NCI-H1417 (cell line): ENCODE measurements at places on chromosomes 13 and 19.
A peak's percentile ranks its signal among the peaks of the same experiment; 100 is the strongest.

- DNase-seq = peak; percentile 61
Observed at GRCh38 chr13:101869553-101869952, 417.1 kb downstream of the ITGBL1 start.

GRCh38 chr13:114177245-114178010 is 1.6 kb upstream of the CFAP97D2 start:
- no peak for DNase-seq

- no peak for DNase-seq
Observed at GRCh38 chr13:51519771-51520216, 64.5 kb upstream of the WDFY2 start.

- no peak for DNase-seq
Observed at GRCh38 chr19:5803441-5803751, 1.5 kb upstream of the NRTN start.

GRCh38 chr13:83819611-83820010 is 62.7 kb downstream of the SLITRK1 start:
- no peak for DNase-seq

DNA sequence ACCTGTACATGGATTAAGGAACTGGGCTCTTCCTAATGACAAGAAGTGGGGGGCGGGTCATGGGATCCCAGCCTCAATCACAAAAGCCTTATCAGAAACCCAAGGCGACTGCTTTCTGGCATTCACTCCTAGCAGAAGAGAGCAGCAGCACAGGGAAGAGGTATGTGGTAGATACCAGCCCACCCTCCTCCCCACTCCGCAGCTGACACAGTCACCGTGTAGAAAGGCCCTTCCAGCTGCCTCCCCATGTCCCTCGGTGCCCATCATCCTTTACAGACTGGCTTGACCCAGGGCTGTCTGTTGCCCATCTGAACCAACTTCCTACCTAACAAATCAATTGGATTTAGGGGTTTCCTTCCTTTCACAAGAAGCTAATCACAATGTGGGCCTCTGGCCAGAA is 3.1 kb upstream of the DHRS12 start:
- no peak for DNase-seq

GRCh38 chr19:3607303-3608078 is 816 bp upstream of the TBXA2R start:
- DNase-seq = no peak

GRCh38 chr13:55410398-55411330 is 1730.1 kb upstream of the PRR20A start:
- DNase-seq = no peak

DNA sequence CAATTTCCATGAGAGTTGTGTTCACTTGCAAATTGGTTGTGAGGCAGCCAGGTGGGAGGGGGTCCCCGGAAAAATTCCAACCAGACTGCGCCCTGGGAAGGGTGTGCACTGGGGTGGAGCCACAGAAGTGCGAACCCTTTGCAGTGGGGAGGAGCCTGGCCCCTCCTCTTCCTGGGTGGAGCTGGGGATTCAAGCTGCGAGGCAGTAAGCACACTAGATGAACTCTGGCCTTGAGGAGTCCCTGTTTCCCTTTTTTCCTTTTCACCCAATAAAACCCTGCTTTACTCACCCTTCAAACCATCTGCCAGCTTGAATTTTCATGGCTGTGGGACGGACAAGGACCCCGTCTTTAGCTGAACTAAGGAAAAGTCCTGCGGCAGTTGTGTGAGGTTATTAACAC is 31.0 kb upstream of the MBNL2 start:
- DNase-seq = peak; percentile 19

- no peak for DNase-seq
Observed at GRCh38 chr13:21882766-21883165, 211.9 kb downstream of the FGF9 start.

GRCh38 chr19:55189403-55189835 is 9.3 kb upstream of the SYT5 start:
- DNase-seq = no peak

DNA sequence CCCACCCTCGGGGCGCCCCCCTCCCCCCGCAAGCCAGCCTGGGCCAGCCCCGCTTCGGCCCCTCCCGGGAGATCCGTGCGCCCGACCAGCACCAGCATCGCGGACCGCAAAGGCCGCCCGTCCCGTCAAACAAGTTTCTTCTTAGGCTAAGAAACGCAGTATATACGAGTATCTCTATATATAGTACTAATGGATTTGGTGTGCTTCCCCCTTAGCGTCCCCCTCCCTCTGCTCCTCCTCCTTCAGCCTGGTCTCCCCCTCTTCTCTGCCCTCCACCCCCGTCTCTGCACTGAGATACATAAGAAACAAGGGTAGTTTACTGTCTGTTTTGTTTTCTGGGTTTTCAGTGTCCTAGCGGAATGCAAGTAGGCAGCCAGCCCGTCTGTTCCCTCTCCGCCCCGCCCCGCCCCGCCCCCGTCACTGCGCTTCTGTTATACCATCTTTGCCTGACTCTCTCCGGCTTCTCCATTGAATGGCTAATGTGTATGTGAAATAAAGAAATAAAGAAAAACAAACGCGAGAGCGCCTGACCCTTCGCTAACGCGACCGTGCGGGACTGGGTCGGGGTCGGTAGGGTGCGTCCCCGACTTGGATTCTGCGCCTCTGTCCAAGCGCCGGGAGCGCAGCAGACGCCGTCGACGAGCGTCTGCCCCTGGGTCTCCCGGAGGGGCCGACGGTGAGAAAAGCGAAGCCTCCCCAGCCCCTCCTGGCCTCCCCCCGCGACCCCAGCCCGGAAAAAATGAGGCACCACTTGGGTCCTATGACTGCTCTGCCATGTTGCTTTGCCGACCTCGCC is 4.2 kb downstream of the LYL1 start:
- no peak for DNase-seq

DNA sequence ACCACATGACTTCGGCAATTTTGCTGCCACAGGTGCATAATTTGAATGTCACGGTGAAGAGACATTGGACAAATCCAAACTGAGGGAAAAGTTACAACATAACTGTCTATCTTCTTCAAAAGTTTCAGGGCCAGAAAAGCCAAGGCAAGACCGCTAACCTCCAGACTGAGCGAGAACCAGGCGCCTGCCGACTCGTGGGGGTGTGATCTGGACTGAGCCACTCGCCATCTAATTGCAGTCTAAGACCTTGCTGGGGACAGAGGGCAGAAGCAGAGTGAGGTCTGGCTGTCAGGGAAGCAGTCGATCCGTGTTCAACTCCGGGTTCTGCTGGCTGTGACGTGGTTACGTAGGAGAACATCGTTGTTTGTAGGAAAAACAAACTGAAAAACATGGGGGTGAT is 88.6 kb downstream of the SPACA7 start:
- no peak for DNase-seq

GRCh38 chr13:66751691-66752090 is 478.4 kb downstream of the PCDH9 start:
- no peak for DNase-seq

DNA sequence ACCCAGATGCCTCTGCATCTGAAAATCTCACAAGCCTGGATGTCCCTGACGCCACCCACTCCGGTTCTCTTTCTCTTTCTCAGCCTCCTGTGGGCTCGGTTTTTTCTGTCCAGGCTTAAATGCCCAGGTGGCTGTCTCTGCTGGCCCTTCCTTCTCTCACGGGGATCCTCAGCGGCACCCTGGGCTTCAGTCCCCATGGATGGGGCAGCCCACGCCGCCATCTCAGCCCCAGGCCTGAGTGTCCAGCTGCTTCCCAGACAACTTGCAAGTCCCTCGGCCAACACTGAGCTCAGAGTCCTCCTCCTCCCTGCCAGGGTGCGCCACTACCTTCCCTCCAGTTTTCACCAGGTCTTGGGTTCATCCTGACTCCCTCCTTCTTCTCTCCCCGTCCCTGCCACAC is 6.4 kb downstream of the FBN3 start:
- no peak for DNase-seq

DNA sequence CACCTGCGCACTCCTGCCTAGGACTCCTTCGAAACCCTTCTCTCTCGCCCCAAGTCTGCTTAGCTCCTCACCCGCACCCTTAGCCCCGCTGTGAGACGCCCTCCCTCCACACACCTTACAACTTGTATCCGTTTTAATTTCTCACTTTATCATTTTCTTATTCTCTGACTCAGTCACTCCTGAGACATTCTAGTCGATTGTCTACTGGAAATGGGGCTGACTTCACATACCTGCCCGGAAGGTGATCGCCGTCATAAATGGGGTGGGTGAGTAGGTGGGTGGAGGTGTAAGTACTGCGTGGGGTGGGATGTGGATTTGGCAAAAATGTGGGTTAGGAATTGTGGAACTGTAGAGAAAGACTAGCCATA is 714 bp downstream of the NDFIP2 start:
- no peak for DNase-seq

DNA sequence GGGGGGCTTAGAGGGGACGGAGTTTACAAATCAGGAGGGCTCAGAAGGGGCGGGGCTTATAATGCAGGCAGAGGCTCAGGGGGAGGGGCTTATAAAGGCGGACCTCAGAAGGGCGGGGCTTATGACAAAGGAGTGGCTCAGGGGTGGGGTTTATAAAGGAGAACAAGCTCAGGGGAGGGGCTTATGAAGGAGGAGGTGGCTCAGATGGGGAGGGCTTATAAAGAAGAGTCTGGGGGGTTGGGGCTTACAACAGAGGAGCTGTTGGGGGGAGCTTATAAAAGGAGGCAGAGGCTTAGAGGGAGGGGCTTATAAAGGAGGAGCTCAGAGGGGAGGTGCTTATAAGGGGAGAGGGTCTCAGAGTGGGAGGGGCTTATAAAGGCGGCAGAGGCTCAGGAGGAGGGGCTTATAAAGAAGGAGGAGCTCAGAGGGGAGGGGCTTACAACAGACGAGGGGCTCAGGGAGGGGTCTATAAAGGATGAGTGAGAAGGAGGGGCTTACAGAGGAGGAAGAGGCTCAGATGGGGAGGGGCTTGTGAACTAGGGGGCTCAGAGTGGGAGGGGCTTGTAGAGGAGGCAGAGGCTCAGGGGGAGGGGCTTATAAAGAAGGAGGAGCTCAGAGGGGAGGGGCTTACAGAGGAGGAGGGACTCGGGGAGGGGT is 1.0 kb downstream of the SMIM24 start:
- peak; percentile 69 for DNase-seq

- no peak for DNase-seq
Observed at GRCh38 chr13:111247552-111247951, 72.9 kb upstream of the TEX29 start.

- no peak for DNase-seq
Observed at GRCh38 chr19:48206397-48207093, 36.1 kb downstream of the ZSWIM9 start.

DNA sequence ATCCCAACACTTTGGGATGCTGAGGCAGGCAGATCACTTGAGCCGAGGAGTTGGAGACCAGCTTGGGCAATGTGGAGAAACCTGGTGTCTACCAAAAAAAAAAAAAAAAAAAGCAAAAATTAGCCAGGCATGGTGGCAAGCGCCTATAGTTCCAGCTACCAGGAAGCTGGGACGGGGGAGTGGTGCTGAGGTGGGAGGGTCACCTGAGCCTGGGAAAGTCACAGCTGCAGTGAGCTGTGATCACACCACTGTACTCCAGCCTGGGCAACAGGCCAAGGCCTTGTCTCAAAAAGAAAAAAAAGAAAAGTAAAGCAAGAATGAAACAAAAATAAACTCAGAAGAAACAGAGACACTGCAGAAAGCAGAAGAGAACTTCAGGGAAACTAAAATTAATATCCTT is 31.6 kb downstream of the MTRF1 start:
- peak; percentile 22 for DNase-seq

DNA sequence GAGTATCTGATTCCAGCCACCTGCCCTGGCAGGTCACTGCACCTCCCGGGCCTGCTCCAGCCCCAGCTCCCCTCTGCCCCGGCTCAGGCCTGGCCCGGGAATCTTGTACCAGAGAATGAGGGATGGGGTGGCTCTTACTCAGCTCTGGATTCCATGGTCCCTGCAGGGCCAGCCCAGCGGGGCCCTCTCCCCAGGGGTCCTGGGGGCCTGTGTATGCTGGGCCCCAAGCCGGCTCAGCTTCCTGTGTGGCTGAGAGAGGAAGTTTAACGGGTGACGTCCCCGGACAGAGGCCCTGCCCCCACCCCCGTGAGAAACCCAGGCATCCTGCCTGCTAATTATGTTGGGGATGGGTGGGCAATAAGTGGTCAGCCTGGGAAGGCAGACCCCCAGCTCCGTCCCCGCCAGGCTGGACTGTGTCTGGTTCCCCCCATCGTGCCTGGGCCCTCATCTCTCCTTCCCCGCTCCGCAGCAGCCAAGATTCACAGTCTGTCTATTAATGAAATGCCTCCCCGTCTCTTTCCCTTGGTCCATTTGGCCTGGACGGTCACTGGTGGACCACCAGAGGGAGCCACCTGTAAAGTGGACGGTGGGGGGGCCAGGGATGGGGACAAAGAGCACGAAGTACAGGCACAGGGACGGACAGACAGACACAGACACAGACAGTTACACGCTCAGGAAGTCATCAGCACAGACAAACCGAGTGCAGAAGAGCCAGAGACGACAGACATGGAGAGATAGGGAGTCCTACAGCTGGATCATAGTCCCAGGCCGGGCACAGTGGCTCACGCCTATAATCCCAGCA is at the start of gene DENND1C:
DENND1C (minus strand) TSS at position 247 of the 802 bp plus-strand sequence; CDS start at position 155, 92 bp downstream.
- DNase-seq = no peak

GRCh38 chr13:74253161-74253560 is 119.0 kb upstream of the KLF12 start:
- DNase-seq = peak; percentile 22

DNA sequence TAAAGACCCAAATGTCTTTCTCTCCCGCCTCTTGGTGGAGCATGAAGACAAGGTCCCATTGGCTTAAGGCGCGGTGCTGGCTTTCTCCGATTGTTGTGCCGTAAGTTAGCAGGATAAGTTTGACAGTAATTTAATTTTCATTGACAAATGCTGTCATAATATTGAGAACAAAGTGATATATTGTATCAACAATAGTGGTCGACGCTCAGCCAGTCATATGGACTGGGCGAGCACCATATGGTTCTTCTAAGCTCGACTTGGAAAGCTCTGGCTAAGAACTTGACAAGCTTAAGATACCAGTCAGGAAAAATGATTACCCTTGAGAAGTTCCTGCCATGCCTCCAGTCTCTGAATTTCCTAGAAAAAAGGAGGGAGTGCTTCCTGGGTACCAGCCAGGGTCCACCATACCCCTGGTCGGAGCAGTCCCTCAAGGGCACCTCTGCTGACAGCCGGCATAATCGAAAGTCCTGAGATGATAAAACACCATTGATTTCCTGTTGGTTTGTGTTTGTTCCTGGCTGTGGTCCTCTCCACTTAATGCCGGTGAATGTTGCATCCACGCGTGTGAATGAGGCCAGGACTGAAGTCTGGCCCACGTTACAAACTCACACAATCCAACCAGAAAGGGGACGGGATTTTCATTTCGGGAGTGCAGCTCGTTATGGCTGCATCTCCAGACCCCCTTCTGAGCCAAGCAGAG is 262.1 kb downstream of the ZNF536 start:
- DNase-seq = no peak

GRCh38 chr19:33220115-33220514 is 5.5 kb downstream of the SLC7A10 start:
- DNase-seq = no peak

DNA sequence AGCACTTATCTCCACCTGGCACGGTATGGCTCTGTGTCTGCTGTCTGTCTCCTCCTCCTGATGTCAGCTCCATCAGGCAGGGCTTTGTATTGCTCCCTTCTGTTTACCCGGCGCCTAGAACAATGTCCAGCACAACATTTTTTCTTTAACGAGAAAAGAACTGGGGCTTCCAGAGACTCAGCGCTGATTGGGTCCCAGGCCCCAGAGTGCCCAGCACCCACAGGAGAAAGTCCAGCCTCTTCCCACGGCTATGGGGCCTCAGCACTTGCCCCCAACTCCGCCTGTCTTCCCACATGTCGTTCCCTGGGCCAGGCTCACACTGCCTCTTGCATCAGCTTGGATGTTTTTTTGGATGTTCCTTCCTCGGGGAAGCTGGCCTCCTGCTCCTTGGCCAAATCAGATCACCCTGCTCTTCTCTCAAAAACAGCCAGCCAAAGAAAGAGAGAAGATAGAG is 6.9 kb downstream of the MYPOP start:
- DNase-seq = no peak
